ENCODE measurements at places on chromosomes 3 and 15. TPM values are rescaled to one million over a fixed set of nuclear protein-coding genes. Genes with fewer than 3 reads are reported as not detected.

The KLF15 gene
- 2.4 TPM for polyA plus RNA-seq

The MYRIP gene
- 1.5 TPM for polyA plus RNA-seq

DNA sequence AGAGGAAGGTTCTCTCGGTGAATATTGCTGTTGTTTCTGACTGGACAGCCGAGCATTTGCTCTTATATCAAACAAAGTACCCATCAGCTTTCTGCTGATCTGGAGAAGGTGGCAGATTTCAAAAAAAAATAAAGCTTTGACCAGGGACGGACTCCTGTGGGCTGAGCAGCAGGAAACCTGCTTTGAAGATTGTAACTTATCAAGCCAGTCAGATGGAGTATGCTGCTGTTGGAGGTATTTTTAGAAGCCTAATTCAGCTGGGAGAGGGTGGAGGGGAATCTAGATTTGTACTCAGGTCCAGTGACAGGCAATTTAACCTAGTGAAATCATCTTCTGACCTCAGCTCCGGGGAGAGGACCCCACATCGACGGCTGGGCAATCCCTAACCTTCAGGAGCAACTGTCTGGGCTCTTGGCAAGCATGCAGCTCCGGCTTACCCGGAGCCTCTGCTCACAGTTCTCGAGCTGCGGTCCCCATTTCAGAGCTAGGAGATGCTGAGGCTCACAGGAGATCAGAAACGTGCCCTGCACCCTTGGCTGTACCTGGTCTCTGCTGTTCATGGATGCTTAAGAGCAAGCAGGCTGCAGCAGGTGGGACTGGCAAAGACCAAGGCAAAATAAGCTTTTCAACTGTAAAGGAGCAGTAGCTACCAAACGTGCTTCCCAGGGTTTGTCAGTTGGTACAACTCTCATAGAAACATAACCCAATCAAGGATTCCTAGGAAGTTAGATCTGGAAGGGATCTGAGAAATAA lies 89.3 kb upstream of the ST8SIA2 start:
- H3K36me3 ChIP-seq, result no peaks in the 10 kb centered on the region
- no peak overlapping the region for H3K4me3 ChIP-seq
- no peaks in the 10 kb centered on the region for H3K4me1 ChIP-seq
- DNase-seq, result no peak
- H3K27me3 ChIP-seq, result peaks cover 12% of the 10 kb centered on the region

- no peak overlapping the region for H3K4me3 ChIP-seq
- no peaks in the 10 kb centered on the region for H3K4me1 ChIP-seq
- peak; percentile 61 for DNase-seq
- H3K27ac ChIP-seq, result no peak overlapping the region
Observed at GRCh38 chr15:25701721-25702465, 161.2 kb downstream of the ATP10A start.

GRCh38 chr3:56930706-56931105 lies 129.0 kb upstream of the ARHGEF3 start:
- no peak overlapping the region for H3K27ac ChIP-seq
- no peaks in the 10 kb centered on the region for H3K36me3 ChIP-seq
- H3K27me3 ChIP-seq, result no peaks in the 10 kb centered on the region
- no peak overlapping the region for H3K4me3 ChIP-seq
- no peak for DNase-seq

All from spleen (tissue), 13 donors.